HCEC 1CT (cell line): ENCODE measurements at places on chromosomes 11 and 22.

GRCh38 chr11:113643006-113643585, 63.0 kb downstream of the TMPRSS5 start:
- DNase-seq: no peak

DNA sequence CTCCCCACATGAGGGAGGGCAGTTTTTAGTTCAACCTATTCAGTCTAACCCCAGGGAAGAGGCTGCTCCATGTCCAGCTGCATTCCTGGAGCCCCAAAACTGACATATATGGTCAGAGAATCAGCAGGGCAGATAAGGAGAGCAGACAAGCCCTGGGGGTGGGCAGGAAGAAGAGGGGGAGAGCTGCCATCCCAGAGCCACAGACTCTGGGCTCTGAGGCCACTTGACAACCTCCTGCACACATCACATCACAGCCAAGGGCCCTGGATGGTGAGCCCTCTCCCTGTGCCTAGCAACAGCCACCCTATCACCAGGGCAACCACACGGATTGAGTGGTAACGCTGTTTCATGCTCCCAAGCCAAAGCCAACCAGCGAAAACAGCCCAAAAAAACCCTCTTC, 3.1 kb downstream of the ARHGAP1 start:
- no peak for DNase-seq

- DNase-seq: no peak
Measured at GRCh38 chr22:48489551-48490499, 1337.8 kb downstream of the BRD1 start.

- no peak for DNase-seq
Measured at GRCh38 chr11:117478926-117479325, 151.3 kb downstream of the CEP164 start.

DNA sequence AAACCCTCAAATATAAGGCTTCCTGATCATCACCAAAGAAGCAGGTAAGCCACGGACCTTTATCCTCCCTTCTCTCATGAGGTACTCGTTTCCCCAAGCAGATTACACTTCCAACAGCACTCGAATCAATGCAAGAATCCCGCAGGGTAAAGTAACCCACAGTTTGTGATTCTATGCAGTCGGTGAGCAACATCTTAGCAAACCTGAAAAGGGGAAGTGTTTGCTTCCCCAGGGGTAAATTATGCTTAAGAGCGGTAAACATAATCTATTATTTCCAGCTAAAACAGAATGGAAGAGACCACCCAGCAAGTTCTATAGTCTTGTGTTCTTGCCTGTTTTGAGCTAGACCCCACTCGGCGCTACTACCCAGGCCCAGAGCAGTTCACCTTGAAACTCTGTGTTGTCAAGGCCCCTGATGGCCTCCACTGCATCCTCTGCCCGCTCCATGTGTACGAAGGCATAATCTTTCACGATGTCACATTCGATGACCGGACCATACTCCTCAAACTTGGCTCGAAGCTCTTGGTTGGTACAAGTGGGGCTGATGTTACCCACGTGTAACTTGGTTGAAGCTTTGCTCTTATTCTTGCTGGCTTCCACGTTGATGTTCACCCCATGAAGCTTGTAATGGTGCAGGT, 1.3 kb downstream of the RBM4B start:
- no peak for DNase-seq

DNA sequence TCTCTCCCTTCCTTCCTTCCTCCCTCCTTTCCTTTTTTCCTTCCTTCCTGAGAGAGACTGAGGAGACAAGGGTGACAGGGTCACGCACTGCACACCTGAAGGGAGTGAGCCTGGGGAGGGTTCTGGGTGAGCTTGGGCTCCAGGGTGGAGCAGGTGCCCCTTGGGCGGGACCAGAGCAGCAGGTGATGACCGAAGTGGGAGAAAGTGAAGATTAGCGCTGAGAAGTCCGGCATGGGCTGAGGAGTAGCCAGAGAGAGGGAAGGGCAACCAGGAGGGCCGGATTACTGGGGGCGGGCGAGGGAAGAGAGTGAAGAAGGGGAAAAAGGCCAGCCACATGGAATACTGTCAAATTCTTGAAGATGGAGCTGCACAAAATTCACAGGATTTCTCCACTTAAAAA, 99.2 kb upstream of the LMO1 start:
- DNase-seq: no peak

- peak; percentile 80 for DNase-seq
Measured at GRCh38 chr11:62612366-62613290, at the start of the genes EML3 and ROM1. EML3 (minus strand) TSS chr11:62612775; CDS start chr11:62612457, 318 bp downstream. ROM1 (plus strand) TSS chr11:62613257; CDS start chr11:62613282, 25 bp downstream.

- no peak for DNase-seq
Measured at GRCh38 chr11:75205564-75206020, 35.0 kb upstream of the TPBGL start.

- no peak for DNase-seq
Measured at GRCh38 chr11:71140206-71140919, 112.0 kb downstream of the SHANK2 start.

DNA sequence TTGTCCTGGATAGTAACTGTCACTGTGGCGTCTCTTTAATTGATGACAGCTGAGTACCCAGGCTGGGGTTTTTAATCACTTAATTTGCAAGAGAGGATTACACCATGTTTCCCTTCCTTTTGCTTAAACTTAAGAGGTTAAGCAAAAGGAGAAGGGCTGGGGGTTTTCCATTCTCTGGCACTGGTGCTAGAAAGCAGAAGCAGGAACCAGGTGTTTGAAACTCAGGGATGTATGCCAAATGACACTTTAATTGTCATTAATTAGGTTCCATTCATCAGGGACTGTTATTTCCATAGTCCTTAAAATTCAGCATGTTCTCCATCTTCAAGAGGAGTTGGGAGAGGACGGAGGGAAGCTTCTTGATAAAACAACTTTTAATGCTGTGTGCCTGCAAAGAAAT, 746.2 kb downstream of the NELL1 start:
- DNase-seq: no peak

- no peak for DNase-seq
Measured at GRCh38 chr11:109911488-109911887, 181.7 kb upstream of the ZC3H12C start.

GRCh38 chr11:32136657-32137056, 45.8 kb downstream of the RCN1 start:
- peak; percentile 6 for DNase-seq

- peak; percentile 15 for DNase-seq
Measured at GRCh38 chr11:61967924-61968757, 707 bp upstream of the FTH1 start.

DNA sequence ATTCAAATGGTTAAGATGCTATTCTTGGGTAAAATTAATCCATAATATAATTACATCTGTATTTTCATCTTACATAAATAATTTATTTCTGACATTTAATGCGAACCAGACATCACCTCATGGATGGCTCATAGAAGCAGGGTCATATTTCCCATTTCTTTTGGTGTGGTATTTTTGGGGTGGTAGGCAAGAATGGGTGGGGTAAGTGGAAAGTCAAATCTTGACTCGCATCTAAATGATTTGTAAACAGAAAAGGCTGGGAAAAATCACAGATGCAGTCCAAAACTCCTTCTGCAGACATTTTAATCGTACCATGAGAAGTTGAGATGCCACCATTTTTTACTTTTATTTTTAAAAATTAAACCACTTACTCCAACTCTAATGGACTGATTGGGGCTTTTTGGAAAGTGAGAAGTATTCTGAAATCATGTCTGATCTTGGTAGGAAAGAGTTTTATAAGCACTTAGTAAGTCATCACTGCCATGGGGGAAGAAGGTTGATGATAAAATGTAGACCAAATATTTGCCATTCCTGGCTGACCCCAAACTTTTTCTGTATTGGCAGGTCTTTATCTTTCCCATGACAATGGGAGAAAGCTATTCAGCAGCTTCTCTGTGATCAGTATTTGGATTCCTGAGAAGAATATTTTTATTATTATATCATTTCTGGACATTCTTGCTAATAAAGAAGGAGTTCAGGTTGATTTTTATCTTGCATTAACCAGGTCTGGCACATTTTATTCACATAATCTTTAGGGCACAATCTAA, 47.2 kb upstream of the BLID start:
- peak; percentile 60 for DNase-seq

- peak; percentile 3 for DNase-seq
Measured at GRCh38 chr11:46239801-46240061, 37.7 kb upstream of the CREB3L1 start.

- no peak for DNase-seq
Measured at GRCh38 chr11:122248131-122248530, 132.1 kb upstream of the BLID start.

DNA sequence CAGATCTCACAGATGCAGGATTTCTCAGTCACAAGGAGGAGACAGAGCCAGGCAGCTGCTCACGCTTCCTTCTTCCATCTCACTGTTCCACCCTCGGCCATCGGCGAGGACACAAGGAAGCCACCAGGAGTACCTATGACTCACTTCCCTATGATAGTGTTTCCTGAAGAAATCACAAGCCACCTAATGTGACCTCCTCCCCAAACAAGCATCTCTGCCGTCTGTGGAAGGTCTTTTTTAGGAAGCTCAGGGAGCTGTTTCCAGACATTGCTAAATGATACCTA, 672.7 kb downstream of the TBC1D22A start:
- DNase-seq: no peak

DNA sequence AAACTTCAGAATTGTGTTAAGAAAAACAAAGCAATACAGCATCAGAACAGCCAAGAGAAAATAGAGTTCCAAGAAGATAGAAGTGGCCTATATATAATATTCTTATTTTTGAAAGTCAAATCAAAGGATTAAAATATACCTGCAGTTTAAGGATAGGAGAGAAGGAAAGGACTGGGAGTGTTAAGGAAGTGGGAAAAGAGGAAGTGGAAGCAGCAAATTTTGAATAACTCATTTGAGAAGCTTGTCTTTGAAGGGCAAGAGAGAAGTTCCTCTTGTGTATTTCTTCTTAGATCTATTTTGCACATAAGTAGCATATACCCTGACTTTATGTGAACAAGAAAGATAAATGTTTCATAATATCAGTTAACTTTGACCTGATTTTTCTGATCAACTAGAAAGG, 62.6 kb upstream of the SLC17A6 start:
- no peak for DNase-seq

DNA sequence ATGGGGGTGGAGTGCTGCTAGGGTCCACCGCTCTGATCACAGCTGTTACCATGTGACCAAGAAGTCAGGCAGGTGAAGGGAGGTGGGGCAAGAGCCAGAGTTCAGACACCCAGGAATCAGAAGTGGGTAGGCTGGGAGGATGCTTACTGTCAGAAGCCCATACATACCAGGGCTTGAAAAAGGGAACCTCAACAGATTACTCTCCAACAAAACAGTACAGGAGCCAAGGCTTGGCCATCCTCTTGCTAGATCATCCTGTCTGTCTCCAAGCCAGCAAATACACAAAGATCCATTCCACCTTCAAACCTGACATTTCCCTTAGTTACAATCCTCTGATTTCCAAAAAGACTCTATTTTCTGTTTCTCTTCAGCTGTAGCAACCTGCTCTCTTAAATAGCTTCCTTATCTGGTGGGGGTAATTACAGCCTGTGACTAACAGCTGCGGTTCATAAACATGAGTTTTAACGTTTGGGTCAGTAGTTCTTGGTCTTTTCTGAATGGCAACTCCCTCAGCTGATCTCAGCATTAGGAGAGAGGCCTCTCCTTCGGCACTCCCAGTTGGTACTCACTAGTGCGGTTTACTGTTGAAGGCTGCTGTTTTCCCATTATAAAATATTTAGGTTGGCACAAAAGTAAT, 31.1 kb upstream of the WT1 start:
- DNase-seq: no peak

GRCh38 chr11:45885274-45885920, at the start of gene MAPK8IP1:
MAPK8IP1 (plus strand) TSS chr11:45885651; CDS start chr11:45885821, 170 bp downstream.
- DNase-seq: no peak

DNA sequence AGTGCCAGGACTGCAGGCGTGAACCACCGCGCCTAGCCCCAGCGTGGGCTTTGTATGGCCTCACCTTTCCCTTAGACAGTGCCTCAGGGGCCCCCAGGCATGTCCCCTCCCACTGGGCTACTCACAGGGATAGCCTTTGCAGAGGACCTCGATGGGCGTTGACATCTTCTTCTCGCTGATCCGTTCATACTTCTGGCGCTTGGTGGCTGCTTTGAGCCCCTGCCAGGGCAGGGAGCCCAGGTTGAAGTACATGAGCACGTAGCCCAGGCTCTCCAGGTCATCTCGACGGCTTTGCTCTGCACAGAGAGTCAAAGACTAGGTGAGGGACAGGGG, 17.5 kb downstream of the CSNK1E start:
- no peak for DNase-seq

DNA sequence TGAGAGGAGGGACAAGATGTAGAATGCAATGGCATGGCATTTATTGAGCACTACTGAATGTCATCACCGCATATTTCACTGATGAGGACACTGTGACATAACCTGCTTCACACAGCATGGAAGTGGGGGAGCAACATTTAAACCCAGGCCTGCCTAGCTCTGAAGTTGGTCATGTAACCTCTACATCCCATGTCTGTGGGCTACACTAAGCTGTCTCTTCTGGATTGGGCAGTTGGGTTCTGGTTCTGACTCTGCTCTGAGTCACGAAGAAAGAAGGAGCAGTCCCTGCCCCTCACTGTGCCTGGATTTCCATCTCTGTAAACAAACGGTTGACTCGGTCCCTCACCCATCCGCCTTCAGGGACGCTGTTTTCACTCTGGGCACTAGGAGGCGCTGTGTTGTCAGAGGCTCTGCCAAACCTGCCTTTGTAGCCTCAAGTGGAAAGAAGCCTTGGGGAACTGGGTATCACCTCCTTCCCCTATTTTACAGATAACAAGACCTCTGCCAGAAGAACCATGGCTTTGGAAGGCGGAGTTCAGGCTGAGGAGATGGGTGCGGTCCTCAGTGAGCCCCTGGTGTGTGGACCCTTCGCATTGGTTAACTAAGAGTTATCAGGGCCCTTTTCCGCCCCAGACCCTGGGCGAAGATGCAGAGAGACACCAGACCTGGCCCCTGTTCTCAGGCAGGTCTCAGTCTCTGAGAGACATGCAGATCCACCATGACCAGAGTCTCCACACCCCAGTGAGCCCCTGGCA, 12.7 kb upstream of the ARHGEF17 start:
- DNase-seq: peak; percentile 93

DNA sequence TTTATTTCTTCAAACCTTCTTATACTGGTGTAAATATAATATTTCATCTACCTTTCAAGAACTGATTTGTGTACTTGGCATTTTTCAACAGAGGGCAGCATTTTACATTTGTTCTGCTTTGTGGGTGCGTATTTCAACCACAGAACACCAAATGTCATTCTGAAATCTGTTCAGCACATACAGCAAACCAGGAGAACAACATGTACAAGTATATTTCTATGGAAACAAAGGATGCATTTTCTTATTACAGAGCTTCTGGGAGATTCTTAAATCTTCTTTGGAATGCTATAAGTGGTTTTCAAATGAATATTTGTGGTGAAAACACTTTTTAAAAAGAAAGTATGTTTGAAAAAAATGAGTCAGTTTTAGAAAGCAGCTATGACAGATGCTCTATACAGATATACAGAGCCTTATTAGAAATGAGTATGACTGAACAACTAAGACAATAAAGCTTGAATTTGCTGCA, 946.0 kb downstream of the FAM181B start:
- no peak for DNase-seq
